ENCODE measurements at places on chromosomes 6 and 20. TPM values are rescaled to one million over a fixed set of nuclear protein-coding genes. Genes with fewer than 3 reads are reported as not detected.
A peak's percentile ranks its signal among the peaks of the same experiment; 100 is the strongest.

Gene GFOD1
- 34.2 TPM for total RNA-seq

- no peak overlapping the region for H3K27ac ChIP-seq
- no peaks in the 10 kb centered on the region for H3K36me3 ChIP-seq
- peaks cover 23% of the 10 kb centered on the region for H3K27me3 ChIP-seq
- H3K4me3 ChIP-seq, result no peak overlapping the region
These were observed 11.3 kb upstream of the CCR6 start for GRCh38 chr6:167111597-167111996.

- DNase-seq, result no peak
- no peaks in the 10 kb centered on the region for H3K27me3 ChIP-seq
- H3K27ac ChIP-seq, result no peak overlapping the region
- no peak overlapping the region for H3K4me3 ChIP-seq
- H3K4me1 ChIP-seq, result no peaks in the 10 kb centered on the region
These were observed 14.0 kb downstream of the SPAG4 start for GRCh38 chr20:35629427-35630145.

Gene SPATS1
- not detected for total RNA-seq

- no peak overlapping the region for H3K4me3 ChIP-seq
- DNase-seq, result no peak
- no peaks in the 10 kb centered on the region for H3K4me1 ChIP-seq
- H3K27ac ChIP-seq, result no peak overlapping the region
- no peaks in the 10 kb centered on the region for H3K36me3 ChIP-seq
These were observed 81.7 kb upstream of the NNAT start for GRCh38 chr20:37439223-37439933.

DNA sequence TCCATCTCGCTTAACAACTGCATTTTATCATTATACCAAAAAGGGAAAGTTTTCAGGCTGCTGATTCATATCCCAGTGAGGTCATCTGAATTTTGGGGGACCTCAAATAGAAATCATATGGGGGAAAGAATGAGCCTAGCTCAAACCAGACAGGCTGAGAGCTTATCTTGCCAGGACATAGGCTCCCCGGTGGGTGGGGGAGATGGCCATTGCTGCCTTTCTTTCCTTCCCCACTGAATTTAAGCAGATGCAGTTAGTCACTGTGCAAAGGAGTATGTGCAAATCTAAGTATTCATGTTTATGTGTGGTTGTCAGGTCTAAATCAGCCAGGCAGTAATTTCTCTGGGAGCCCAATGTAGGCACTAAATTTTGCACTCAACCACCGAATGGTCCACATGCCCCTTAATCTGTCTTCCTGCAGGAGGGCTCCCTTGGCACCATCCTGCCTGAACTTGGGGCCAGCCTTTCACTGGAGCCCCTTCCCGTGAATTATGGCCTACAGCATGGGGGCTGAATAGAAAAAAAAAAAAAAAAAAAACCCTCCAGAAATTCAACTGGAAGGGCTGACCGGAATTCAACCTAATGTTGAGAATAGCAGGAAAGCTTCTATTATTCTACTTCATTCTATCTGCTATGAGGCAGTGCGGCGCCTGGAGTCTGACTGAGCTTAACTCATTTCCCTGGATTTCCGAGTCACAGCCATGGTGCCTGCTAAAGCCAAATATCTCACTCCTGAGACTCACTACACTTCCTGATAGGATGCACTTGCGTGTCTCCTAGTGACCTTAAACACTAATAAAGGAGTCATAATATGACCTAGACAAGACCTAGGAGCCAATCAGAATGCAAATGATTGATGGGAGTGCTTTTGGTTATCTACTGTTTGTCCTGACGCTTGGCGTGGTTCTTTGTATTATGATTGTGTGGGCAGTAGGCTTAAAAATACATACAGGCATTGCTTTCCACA, 161.5 kb upstream of the HEY2 start:
- H3K27ac ChIP-seq, result no peak overlapping the region
- H3K4me3 ChIP-seq, result no peak overlapping the region
- peaks cover 13% of the 10 kb centered on the region for H3K4me1 ChIP-seq

- no peaks in the 10 kb centered on the region for H3K36me3 ChIP-seq
- H3K4me1 ChIP-seq, result peaks cover 31% of the 10 kb centered on the region
- H3K4me3 ChIP-seq, result peak overlapping the region; percentile 37
- peak; percentile 61 for DNase-seq
These were observed 41.8 kb downstream of the FARS2 start for GRCh38 chr6:5302995-5303622.

- DNase-seq, result no peak
- no peaks in the 10 kb centered on the region for H3K27me3 ChIP-seq
- no peak overlapping the region for H3K27ac ChIP-seq
- no peak overlapping the region for H3K4me3 ChIP-seq
These were observed 62.0 kb downstream of the CRYBG1 start for GRCh38 chr6:106422534-106422933.

- H3K36me3 ChIP-seq, result no peaks in the 10 kb centered on the region
- DNase-seq, result no peak
- no peak overlapping the region for H3K4me3 ChIP-seq
- H3K27ac ChIP-seq, result no peak overlapping the region
- no peaks in the 10 kb centered on the region for H3K4me1 ChIP-seq
- H3K27me3 ChIP-seq, result no peaks in the 10 kb centered on the region
These were observed 9.8 kb downstream of the SOX4 start for GRCh38 chr6:21603082-21603952.

Gene RBPJL
- total RNA-seq, result not detected

- H3K27ac ChIP-seq, result no peak overlapping the region
- DNase-seq, result no peak
- H3K4me1 ChIP-seq, result no peaks in the 10 kb centered on the region
- H3K4me3 ChIP-seq, result no peak overlapping the region
- H3K36me3 ChIP-seq, result no peaks in the 10 kb centered on the region
- H3K27me3 ChIP-seq, result no peaks in the 10 kb centered on the region
These were observed 7.2 kb upstream of the SNX14 start for GRCh38 chr6:85600713-85601313.

DNA sequence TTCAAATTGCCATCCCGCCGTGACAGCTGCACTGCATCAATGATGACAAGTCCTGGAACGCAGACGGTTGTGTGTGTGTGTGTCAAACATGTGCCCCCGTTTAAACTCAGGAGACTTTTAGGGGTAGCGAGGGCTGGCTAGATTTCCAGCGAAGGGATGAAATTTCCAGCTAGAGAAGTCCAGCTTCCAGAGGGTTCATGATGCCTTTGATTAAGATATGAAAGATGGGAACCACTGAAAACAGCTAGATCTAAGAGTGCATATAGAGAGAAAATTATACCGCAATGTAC, 644 bp downstream of the KIZ start:
- H3K4me3 ChIP-seq, result peak overlapping the region; percentile 91
- H3K4me1 ChIP-seq, result peaks cover 12% of the 10 kb centered on the region
- H3K36me3 ChIP-seq, result no peaks in the 10 kb centered on the region
- H3K27ac ChIP-seq, result peak overlapping the region; percentile 91

DNA sequence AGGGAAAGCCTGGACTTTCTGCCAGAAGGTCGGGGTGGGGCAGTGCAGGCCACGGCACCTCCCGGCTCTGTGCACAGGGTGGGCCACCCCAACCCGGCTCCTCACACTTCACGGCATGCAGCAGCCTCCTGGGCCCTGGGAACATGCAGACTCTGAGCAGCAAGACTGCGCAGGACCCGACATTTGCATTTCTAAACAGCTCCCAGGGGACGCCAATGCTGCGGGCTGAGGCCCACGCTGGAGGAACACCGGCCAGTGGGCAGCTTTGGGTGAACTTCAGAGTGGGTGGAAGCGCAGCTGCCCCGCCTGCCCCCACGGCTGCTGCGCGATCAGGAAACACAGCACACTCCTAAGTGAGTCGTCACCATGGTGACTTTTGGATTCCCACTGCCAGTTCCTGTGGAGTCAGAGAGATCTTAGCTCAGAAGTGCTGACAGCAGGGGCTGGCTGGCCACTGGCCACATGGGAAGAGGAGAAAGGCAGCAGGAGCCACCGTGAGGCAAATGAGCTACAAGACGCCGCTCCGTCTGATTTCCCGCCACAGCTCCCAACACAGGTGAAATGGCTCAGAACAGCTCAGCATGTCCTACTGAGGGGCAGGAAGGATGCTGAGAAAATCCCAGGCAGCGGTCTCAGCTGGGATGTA, 52.1 kb downstream of the RNASET2 start:
- peaks cover 7% of the 10 kb centered on the region for H3K27me3 ChIP-seq
- H3K36me3 ChIP-seq, result no peaks in the 10 kb centered on the region
- DNase-seq, result no peak
- H3K4me3 ChIP-seq, result no peak overlapping the region
- no peaks in the 10 kb centered on the region for H3K4me1 ChIP-seq
- H3K27ac ChIP-seq, result no peak overlapping the region

DNA sequence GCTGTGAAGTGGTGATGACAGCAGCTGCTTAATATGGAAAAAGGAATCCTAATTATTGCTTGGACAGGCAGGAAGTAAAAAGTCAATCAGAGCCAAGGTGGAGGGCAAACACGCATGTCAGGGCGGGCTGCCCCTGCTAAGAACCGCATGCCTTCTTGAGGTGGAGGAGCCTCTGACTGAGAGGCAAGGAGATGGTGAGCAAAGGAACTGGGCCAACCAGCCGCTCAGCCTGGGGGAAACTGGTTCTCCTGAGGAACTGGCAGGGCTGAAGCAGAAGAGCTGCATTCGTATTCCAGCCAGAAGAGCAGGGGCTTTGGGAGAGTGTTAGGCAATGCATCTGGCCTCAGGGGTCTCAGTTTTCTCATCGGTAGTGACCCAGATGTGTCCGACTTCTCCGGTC, 13.1 kb upstream of the MLN start:
- no peaks in the 10 kb centered on the region for H3K36me3 ChIP-seq
- H3K4me1 ChIP-seq, result no peaks in the 10 kb centered on the region
- H3K27me3 ChIP-seq, result peaks cover 34% of the 10 kb centered on the region
- no peak overlapping the region for H3K27ac ChIP-seq

DNA sequence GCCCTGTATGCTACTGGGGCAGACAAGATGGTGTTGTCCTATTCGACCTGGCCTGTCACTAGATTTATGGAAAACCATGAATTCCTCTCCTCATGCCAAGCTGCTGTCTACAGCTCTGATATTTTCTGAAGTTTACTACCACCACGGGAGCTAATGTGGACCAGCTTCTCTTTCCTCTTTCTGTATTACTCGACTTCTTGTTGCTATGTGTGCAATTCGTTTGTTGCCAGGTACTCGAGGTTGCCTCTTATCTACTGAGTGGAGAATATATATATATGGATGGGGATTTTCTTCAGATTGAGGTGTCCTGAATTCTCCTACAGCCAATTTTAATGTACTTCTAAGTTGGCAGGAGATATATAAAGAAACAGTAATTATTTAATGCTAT, 34.7 kb downstream of the MAN1A1 start:
- H3K4me3 ChIP-seq, result no peak overlapping the region
- H3K36me3 ChIP-seq, result no peaks in the 10 kb centered on the region
- no peak for DNase-seq
- no peaks in the 10 kb centered on the region for H3K27me3 ChIP-seq
- H3K4me1 ChIP-seq, result no peaks in the 10 kb centered on the region

- H3K27me3 ChIP-seq, result no peaks in the 10 kb centered on the region
- DNase-seq, result no peak
- peaks cover 8% of the 10 kb centered on the region for H3K4me1 ChIP-seq
- peak overlapping the region; percentile 89 for H3K27ac ChIP-seq
- H3K4me3 ChIP-seq, result peak overlapping the region; percentile 94
- H3K36me3 ChIP-seq, result peaks cover 2% of the 10 kb centered on the region
These were observed 821 bp downstream of the DHX35 start for GRCh38 chr20:38962928-38963401.

DNA sequence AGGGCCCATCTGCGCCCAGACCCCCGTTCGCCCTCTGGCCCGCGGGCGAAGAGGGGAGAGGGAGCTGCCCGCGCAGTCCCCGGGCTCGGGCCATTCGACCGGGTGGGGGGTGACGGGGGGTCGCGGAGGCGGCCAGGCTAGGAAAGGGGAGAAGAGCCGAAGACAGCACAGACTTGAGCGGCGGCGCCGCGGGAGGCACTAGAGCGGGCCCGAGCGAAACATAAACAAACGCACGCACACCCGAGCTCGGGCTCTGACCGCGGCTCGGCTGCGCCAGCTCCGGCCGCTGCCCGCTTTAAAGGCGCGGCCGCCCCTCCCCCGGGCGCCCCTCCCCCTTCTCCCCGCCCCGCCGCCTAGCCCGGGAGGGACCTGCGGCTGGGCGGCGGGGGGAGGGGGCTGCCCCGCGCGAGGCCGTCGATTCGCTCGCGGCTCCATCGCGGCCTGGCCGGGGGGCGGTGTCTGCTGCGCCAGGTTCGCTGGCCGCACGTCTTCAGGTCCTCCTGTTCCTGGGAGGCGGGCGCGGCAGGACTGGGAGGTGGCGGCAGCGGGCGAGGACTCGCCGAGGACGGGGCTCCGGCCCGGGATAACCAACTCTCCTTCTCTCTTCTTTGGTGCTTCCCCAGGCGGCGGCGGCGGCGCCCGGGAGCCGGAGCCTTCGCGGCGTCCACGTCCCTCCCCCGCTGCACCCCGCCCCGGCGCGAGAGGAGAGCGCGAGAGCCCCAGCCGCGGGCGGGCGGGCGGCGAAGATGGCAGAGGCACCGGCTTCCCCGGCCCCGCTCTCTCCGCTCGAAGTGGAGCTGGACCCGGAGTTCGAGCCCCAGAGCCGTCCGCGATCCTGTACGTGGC, at the start of gene FOXO3:
Gene FOXO3, plus strand, starts transcription at position 455 of the 846 bp plus-strand sequence. Its CDS starts 292 bp downstream, at position 747.
- H3K4me1 ChIP-seq, result peaks cover 41% of the 10 kb centered on the region
- peak within 1 kb of the TSS; percentile 95 for H3K27ac ChIP-seq
- H3K36me3 ChIP-seq, result no peaks in the 10 kb centered on the region
- no peaks in the 10 kb centered on the region for H3K27me3 ChIP-seq
- DNase-seq, result peak; percentile 92

Gene KCNQ5
- total RNA-seq, result 90.7 TPM

Gene PPP2R5D
- total RNA-seq, result 36.4 TPM

DNA sequence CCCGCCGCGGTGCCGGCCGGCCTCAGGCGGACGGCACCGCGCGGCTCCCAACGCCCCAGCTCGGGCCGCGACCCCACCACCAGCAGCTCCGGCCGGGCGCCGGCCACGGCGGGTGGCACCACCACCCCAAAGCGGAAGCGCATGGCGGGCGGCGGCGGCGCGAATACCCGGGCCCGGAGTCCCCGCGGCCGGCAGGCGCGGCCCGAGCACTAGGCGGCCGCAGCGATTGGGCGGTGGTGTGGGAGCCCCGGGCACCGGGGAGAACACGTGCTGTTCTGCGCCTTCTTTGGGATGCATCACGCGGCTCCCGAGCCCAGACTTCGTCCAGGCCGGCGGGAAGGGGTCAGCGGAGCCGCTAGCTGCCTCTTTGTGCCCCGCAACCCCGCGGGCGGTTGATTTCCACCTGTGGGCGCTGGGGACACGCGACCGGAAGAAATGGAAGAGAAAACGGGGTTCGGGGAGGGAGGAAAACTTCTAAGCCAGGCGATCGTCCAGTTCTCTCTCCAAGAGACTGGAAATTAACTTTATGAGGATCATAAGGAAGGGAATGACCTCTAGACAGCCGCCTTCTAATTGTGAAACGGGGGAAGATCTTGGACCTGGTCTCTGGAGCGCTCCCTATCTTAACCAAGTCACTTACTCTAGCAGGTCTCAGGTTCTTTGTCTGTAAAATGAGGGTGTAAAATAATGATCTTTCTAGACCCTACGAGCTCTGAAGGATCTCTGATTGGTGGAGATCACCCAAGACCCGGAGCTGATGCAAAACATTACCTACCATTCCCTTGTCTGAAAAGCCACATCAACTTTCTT, at the start of gene EPM2A:
Gene EPM2A, minus strand, starts transcription at position 165 of the 810 bp plus-strand sequence. Its CDS starts 22 bp downstream, at position 143.
- peak within 1 kb of the TSS; percentile 98 for H3K27ac ChIP-seq
- DNase-seq, result peak; percentile 91
- H3K27me3 ChIP-seq, result no peaks in the 10 kb centered on the region

- no peak overlapping the region for H3K4me3 ChIP-seq
- peaks cover 4% of the 10 kb centered on the region for H3K4me1 ChIP-seq
- DNase-seq, result no peak
- no peaks in the 10 kb centered on the region for H3K36me3 ChIP-seq
These were observed 34.2 kb downstream of the MYLIP start for GRCh38 chr6:16163066-16163465.

- peaks cover 22% of the 10 kb centered on the region for H3K36me3 ChIP-seq
- peaks cover 5% of the 10 kb centered on the region for H3K4me1 ChIP-seq
- no peak overlapping the region for H3K4me3 ChIP-seq
- H3K27ac ChIP-seq, result no peak overlapping the region
- DNase-seq, result no peak
These were observed 15.0 kb downstream of the NQO2 start for GRCh38 chr6:3014675-3015066.
